ENCODE measurements at places on chromosomes 5 and 9. TPM values are rescaled to one million over a fixed set of nuclear protein-coding genes. Genes with fewer than 3 reads are reported as not detected.

CTNND2 gene
- total RNA-seq, result 1.5 TPM

PRLR gene
- 3.3 TPM for total RNA-seq

DNA sequence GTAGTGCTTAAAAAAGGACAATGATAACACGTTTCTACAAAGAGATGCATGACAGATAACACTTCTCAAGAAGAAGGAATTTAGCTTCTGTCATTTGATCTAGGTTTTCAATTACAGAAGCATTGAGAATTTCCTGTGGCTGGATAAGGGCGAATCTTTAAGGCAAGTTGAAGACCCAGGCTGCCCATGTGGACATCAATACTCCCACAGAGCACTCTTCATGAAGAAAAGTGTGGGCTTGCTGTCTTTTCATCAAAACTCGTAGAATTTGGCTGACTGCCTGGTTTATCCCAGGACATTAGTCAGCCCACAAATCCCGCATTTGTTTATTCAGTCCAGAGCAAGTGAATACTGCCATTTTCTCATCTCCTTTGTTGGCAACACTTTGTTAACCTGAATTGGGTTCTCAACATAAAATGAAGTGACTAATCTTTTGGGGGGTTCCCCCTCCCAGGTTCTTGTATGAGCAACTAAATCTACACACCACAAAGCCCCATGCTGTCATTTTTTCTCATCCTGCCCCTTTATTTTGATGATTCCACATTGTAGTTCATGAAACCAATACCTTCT, 43.4 kb upstream of the CDKN2B start:
- DNase-seq, result no peak

- DNase-seq, result no peak
Observed at GRCh38 chr5:89255845-89256463, 373.0 kb upstream of the MEF2C start.

GRCh38 chr5:159543326-159543725, 213.0 kb upstream of the IL12B start:
- DNase-seq, result no peak

TAF11L10 gene
- not detected for total RNA-seq

OMD gene
- 56.2 TPM for total RNA-seq

GRCh38 chr5:133499895-133500294, 112.4 kb downstream of the FSTL4 start:
- no peak for DNase-seq

DNA sequence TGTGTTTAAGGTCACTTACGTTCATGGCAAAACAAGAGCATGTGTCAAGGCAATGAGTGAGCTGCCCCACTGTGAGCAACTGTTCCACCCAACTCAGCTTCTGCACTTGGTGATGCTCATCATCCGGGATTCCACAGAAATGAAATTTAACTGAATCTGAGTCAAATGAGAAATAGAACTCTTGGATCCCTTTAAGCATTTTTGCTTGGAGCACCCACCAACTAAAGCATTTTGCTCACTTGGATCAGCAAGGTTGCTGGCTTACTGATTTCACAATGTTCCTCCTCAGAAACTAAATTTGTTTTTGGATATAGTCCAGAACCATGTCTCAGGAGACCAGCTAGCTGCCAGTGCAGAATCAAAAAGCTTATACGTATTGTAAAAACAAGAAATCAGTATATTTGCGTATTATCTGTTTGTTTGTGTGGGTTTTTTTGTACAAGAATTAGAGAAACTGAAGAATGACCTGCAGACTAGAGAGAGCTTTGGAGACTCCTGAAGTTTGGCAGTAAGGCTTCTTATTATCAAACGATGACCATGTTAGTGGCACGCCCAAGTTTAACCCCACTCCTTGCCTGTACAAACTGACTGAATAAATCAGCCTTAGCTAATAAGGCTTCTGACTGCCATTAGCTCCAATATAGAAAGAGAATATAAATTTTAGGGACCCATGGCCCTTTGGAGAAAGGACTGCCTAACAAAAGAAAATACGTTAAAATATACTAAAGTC, 153.8 kb upstream of the FST start:
- DNase-seq, result no peak

DNA sequence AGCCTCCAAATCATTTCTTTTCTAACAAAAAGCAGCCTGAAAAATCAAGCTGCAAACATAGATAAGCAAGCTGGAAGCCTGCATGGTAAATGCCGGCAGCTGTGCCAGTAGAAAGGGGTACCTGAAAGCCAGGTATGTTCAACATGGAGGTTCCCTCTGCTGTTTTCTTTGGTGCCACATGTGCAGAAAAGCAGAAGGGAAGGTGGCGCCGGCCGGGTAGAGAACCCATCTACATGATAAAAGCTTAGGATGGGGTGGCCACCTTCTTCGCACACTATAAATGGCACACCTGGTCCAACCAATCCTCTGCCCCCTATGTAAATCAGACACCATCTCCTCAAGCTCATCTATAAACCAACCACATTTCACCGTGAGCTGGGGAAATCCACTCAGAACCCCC, 268.9 kb upstream of the IRX2 start:
- no peak for DNase-seq

DNA sequence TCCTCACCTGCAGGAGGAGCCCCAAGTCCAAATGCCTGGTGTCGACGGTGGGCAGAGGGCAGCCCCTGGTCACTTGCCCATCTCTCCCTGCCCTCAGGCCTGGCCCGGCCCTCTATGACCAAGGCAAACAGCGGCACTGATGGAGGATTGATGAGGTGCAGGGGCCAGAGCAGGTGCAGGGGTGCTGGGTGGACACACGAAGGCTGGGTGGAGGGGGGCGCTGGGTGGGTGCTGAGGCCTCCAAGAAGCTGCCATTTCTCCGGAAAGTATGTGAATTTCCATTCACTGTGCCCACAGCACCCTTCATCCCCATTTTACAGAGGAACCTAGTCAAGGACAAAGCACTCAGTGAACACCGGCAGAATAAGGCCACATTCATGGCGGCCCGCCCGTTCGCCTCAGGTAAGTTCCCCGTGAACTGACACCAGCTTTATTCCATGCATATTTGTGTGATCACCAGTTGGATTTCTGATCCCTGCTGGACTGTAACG, 143.8 kb upstream of the PPP1R26 start:
- no peak for DNase-seq

DAB2 gene
- total RNA-seq, result 124 TPM

DNA sequence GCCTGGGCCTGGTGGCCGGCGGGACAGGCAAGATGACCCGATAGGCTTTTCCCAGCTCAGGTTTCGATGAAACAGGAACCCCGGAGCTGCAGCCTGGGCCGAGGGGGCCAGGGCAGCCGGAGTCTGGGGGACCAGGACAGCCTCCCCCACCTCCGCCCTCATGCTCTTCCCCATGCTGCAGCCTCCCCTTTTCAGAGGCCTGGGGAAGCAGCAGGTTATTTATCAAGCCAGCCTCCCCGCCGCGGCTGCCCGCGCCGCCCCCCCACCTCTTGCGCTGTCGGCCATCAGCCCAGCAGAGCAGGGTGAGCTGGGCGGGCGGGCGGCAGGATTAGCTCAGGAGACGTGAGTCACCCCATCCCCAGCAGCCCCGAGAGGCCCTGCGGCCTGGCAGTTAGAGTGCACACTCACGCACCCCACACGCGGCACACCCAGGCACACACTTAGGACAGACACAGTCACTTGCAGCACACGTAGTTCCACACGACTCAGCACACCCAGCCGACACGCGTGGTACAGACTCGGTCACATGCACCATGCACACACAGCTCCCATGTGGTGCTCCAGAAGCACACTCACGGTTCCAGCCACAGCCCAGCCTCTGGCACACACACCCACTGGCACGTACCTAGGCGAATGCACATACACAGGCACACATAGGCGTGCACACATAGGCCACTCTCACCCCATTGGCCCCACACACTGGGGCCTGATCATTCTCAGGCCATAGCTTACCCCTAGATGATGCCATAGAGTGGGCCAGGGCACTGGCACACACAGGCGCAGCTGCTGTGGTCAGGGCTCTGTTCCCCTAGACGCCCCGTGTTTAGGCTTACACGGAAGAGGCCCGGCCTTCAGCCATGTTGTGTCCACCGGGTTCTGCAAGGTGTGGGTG, 13.0 kb downstream of the CXXC5 start:
- peak; percentile 75 for DNase-seq

- no peak for DNase-seq
Observed at GRCh38 chr5:113108485-113108884, 131.9 kb downstream of the DCP2 start.

GRCh38 chr9:69173891-69174615, at the start of gene TJP2:
Gene TJP2 (plus strand): TSS chr9:69174277. CDS start chr9:69174373, 96 bp downstream.
- DNase-seq, result peak; percentile 41

PCDHGB1 gene
- total RNA-seq, result 8.4 TPM

DNA sequence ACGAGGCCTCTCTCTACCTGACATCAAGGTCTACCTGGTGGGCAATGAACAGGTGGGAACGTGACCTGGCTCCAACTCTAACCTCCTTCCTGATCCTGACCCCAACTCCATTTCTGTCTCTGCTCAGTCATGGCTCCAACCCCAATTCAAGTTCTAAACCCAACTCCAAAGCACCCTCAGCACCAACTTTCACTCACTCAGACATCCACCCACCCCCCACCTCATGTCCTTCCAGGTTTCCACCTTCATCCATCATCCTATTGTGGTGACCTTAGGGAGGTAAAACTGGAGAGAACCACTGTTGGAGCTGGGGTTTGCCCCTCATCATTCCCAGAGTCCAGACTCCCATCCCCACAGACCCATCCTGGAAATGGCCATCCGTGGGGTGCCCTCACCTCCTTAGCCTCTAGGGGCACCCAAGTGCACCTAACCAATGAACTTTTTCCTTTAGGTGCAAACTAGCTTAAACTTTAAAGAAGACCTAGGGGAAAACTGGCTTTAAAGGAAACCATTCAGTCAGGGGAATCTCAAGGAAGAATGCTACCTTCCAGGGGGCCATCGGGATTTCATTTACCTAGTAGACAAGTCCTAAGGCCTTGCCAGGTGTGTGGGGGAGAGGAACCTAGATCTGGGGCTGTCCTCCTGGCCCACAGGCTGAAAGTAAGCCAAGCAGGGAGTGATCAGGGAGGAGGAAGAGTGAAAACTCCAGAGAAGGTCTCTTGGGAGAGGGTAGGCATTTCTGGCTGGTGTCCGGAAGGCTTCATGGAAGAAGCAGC, 11.3 kb downstream of the RGS14 start:
- no peak for DNase-seq

CDH9 gene
- not detected for total RNA-seq

MAST4 gene
- 23.8 TPM for total RNA-seq
